Naive thymus-derived CD4-positive, alpha-beta T cell (primary cell): ENCODE measurements at places on chromosomes 3 and 15.

- H3K27me3 ChIP-seq, result no peaks in the 10 kb centered on the region
- H3K27ac ChIP-seq, result no peak overlapping the region
- no peak for DNase-seq
These were observed 179.8 kb downstream of the GHSR start for GRCh38 chr3:172268425-172268824.

DNA sequence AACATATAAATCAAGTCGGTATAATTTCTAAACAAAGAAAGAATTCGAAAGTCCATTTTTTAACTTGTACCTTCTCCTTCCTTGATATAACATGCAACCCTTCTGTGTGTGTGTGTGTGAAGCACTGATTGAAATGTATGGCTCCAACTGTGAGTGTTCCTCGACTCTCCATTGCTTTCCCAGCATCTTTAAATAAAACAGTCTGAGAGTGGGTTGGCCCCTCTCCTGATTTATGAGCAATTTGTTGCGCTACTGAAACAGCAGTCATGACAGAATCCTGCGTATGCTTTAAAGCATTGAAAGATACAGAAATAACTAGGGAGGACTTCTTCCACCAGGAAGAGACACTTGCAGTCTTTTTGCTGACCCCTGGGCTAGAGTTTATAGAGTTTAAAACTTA, 340.0 kb upstream of the SATB1 start:
- no peak overlapping the region for H3K4me3 ChIP-seq
- no peaks in the 10 kb centered on the region for H3K27me3 ChIP-seq
- no peak overlapping the region for H3K27ac ChIP-seq
- H3K4me1 ChIP-seq, result no peaks in the 10 kb centered on the region
- no peaks in the 10 kb centered on the region for H3K36me3 ChIP-seq

DNA sequence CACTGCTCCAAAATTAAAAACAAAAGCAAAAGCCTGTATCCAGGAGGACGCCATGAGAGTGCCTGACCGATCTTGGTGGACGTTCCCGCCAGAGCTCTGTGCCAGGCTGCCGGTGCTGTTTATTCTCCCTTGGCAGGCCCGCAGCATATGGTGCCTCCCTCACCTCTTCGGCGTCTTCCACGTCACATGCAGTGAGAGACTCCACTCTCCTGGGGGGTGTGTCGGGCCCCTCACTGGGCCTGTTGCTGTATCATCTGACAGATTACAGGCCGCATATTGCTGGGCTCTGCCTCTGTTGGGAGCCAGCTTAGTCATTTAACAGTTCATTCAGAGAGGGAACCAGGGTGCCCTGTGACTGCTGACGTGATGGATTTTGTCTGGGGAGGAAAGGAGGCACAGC, 86.4 kb upstream of the ARRDC4 start:
- no peak overlapping the region for H3K4me3 ChIP-seq
- DNase-seq, result no peak
- no peaks in the 10 kb centered on the region for H3K27me3 ChIP-seq
- H3K36me3 ChIP-seq, result no peaks in the 10 kb centered on the region
- H3K4me1 ChIP-seq, result no peaks in the 10 kb centered on the region
- H3K27ac ChIP-seq, result no peak overlapping the region

GRCh38 chr15:95733931-95734330, 596.6 kb upstream of the NR2F2 start:
- H3K27ac ChIP-seq, result peak overlapping the region; percentile 32
- H3K27me3 ChIP-seq, result no peaks in the 10 kb centered on the region
- no peaks in the 10 kb centered on the region for H3K36me3 ChIP-seq
- DNase-seq, result peak; percentile 16
- no peak overlapping the region for H3K4me3 ChIP-seq
- H3K4me1 ChIP-seq, result peaks cover 13% of the 10 kb centered on the region

DNA sequence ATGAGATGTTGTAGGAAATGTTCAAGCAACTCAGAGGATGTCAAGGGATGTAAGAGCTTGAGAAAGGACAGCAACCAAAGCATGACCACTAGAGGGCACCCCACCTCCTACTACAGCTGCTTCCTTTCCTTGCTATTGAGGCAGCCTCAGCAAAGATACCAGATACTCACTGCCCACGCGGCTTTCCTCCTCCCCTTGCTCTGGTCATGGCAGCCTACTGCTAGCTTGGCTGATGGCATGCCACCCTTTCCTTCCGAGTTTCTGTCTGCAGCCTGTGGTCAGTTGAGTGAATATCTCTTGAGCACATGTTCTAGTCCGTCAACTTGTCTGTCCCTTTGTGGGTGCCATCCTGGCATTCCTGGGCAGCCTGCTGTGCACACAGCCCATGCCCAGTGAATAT, 4.4 kb upstream of the CXCR6 start:
- H3K4me3 ChIP-seq, result no peak overlapping the region
- DNase-seq, result peak; percentile 80
- H3K27me3 ChIP-seq, result no peaks in the 10 kb centered on the region
- H3K4me1 ChIP-seq, result peaks cover 32% of the 10 kb centered on the region

DNA sequence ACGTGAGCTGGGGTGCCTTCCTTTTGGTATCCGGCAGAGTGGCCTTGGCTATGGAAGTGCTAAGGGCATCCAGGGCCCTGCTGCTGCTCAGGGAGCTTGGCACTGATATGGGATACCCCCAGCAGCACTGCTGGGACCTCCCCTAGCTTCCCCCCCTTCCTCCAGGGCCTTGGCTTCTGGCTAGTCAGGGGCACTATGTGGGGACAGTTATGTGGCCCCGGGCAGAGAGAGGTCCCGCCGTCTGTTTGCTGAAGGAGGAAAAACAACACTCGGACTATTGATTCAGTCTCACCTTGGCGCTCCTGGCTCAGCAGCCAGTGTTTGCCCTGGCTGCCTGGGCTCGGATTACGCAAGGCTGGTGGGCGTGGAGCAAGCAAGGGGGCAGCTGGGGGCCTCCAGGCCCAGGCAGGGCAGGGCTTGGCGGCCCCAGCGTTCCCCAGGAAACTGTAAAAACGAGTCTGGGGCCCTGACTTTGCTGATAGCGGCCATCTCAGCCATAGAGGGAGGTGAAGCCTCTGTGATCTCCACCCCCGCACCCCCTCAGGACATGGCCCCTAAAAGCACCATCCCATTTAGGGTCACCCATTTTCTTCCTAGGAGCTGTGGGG, 5.7 kb downstream of the FURIN start:
- no peak overlapping the region for H3K4me3 ChIP-seq
- H3K4me1 ChIP-seq, result peaks cover 27% of the 10 kb centered on the region
- no peak for DNase-seq
- no peak overlapping the region for H3K27ac ChIP-seq

GRCh38 chr3:183875411-183875810, 9.3 kb downstream of the PARL start:
- no peak overlapping the region for H3K27ac ChIP-seq
- no peaks in the 10 kb centered on the region for H3K36me3 ChIP-seq
- H3K4me1 ChIP-seq, result no peaks in the 10 kb centered on the region
- H3K27me3 ChIP-seq, result no peaks in the 10 kb centered on the region
- no peak overlapping the region for H3K4me3 ChIP-seq

- H3K36me3 ChIP-seq, result no peaks in the 10 kb centered on the region
- H3K27ac ChIP-seq, result no peak overlapping the region
- H3K4me1 ChIP-seq, result no peaks in the 10 kb centered on the region
- H3K4me3 ChIP-seq, result no peak overlapping the region
- H3K27me3 ChIP-seq, result no peaks in the 10 kb centered on the region
These were observed 75.5 kb upstream of the TRA2B start for GRCh38 chr3:186013312-186013711.

DNA sequence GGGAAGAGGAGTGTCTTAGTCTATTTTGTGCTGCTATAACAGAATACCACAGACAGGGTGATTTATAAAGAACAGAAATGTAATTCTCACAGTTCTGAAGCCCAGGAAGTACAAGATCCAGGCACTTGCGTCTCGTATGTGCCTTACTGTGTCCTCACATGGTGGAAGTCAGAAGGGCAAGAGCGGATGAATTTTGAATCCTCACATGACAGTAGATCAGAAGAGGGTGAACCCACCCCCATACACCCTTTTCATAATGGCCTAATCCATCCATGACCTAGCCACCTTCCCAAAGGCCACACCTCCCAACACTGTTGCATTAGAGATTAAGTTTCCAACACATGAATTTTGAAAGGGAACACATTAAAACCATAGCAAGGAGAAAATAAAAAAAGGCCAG, 18.7 kb upstream of the ANXA2 start:
- H3K4me3 ChIP-seq, result no peak overlapping the region
- H3K4me1 ChIP-seq, result no peaks in the 10 kb centered on the region
- no peak overlapping the region for H3K27ac ChIP-seq
- no peak for DNase-seq
- no peaks in the 10 kb centered on the region for H3K27me3 ChIP-seq

DNA sequence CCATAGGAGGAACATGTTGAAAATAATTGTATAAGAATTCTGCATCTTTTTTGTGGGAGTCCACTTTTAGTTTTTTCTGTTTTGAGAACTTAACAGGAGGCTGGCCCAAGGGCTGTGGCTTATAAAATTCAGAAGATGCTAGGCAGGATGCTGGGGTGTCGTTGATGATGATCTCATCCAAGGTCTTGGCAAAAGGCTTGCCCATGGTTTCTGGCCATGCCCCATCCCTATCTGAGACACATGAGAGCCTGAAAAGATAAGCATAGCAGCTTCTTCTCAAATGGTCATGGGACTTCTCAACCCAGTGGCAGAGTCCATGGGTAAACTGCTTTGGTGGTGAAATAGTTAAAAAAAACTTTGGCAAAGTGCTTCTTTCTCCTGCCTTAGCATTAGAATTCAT, 35.2 kb downstream of the CMSS1 start:
- no peaks in the 10 kb centered on the region for H3K27me3 ChIP-seq
- H3K36me3 ChIP-seq, result no peaks in the 10 kb centered on the region
- H3K4me1 ChIP-seq, result no peaks in the 10 kb centered on the region
- no peak overlapping the region for H3K27ac ChIP-seq

GRCh38 chr3:89571707-89572106, 464.3 kb downstream of the EPHA3 start:
- no peaks in the 10 kb centered on the region for H3K36me3 ChIP-seq
- no peak overlapping the region for H3K27ac ChIP-seq
- no peaks in the 10 kb centered on the region for H3K4me1 ChIP-seq
- H3K4me3 ChIP-seq, result no peak overlapping the region
- no peak for DNase-seq

DNA sequence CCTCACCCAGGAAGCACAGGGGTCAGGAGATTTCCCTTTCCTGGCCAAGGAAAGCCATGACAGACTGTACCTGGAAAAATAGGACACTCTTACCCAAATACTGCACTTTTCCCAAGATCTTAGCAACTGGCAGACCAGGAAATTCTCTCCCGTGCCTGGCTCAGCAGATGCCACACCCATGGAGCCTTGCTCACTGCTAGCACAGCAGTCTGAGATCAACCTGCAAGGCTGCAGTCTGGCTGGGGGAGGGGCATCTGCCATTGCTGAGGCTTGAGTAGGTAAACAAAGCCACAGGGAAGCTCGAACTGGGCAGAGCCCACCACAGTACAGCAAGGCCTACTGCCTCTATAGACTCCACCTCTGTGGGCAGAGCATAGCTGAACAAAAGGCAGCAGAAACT, 567.3 kb upstream of the LMCD1 start:
- no peaks in the 10 kb centered on the region for H3K27me3 ChIP-seq
- no peaks in the 10 kb centered on the region for H3K36me3 ChIP-seq
- no peaks in the 10 kb centered on the region for H3K4me1 ChIP-seq
- no peak overlapping the region for H3K27ac ChIP-seq
- no peak for DNase-seq
- H3K4me3 ChIP-seq, result no peak overlapping the region

- H3K4me1 ChIP-seq, result no peaks in the 10 kb centered on the region
- no peak within 1 kb of the TSS for H3K4me3 ChIP-seq
- no peaks in the 10 kb centered on the region for H3K27me3 ChIP-seq
- no peaks in the 10 kb centered on the region for H3K36me3 ChIP-seq
- DNase-seq, result no peak
These were observed at the start of gene FRMD4B for GRCh38 chr3:69385723-69386555. Gene FRMD4B, minus strand, starts transcription at chr3:69386088. Its CDS starts 99 bp downstream, at chr3:69385989.
